ENCODE measurements at places on chromosomes 4 and X.

- DNase-seq, result no peak
Observed at GRCh38 chr4:14615671-14616070, 386.6 kb upstream of the CPEB2 start.

DNA sequence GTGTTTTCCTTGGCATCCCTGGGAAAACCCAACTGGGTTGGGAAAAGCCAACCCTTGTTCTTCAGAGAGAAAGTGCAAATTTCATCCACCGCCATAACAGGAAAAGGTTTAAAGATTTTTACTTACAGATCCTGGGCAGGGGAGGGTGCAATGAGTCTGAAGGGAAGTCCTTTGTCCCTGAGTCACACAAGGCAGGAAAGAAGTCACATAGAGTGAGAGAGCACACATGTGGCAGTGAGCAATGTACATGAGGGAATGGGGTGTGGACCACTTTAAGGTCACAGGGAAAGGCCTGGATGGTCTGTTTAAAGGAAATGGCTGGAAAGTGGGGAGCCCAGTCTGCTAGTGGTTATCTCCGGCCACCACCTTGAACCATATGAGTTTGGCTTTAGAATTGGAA is 248.9 kb downstream of the HS3ST1 start:
- DNase-seq, result no peak

- no peak for DNase-seq
Observed at GRCh38 chr4:66059556-66059955, 389.3 kb upstream of the EPHA5 start.

- peak; percentile 90 for DNase-seq
Observed at GRCh38 chr4:168318266-168318895, at the start of gene DDX60. Gene DDX60, minus strand, starts transcription at chr4:168318752. Its CDS starts 7,493 bp downstream, at chr4:168311259.

GRCh38 chr4:7727749-7728148 is 211.9 kb downstream of the AFAP1 start:
- no peak for DNase-seq

DNA sequence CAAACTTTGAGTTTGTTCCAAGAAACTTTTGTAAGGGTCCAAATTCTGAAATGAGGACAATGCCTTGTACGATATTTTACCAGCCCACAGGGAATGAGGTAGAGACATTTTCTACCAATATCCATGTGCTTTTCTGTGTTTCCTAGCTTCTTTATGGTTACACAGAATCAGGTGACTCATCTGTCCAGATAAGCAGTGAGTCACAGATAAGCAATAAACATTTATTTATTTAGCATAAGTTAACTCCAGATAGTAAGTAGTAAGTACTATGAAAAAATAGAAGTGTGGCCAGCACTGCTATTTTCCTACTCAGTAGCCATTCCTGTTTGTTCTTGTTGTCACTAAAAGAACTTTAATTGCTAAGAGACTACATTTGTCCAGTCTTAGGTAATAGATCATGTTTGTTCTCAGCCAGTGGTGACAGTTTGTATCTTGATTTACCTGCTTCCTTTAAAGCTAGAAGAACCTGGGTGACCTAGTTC is 7.4 kb downstream of the AFF1 start:
- DNase-seq, result no peak

GRCh38 chr4:40446839-40447238 is 111.7 kb downstream of the CHRNA9 start:
- no peak for DNase-seq

DNA sequence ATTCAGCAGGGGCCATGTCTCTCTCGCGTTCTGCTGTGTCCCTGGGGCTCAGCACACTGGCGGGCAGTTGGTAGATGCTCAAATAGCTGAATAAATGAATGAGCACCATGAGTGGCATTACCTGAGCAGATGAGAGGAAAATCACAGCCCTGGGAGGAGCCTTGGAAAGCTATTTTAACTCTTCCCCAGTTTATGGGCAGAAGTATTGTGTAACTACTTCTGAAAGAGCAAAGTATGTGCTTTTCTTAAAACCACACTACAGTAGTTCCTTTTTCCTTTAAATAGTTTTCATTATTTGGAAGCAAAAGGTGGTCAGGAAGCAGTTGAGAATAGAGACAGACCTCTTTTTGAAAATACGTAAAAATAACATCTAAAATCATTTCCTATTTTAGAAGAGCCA is 3.0 kb upstream of the PLAC1 start:
- DNase-seq, result no peak
